Stimulated activated CD4-positive, alpha-beta T cell treated with anti-CD3 and anti-CD28 coated beads, Interleukin-2, amount 100 ng/mL, for 48 hours (primary cell): ENCODE measurements at places on chromosomes 4 and X.
A peak's percentile ranks its signal among the peaks of the same experiment; 100 is the strongest.

GRCh38 chr4:19386786-19387185 is 864.9 kb upstream of the SLIT2 start:
- no peak for DNase-seq

DNA sequence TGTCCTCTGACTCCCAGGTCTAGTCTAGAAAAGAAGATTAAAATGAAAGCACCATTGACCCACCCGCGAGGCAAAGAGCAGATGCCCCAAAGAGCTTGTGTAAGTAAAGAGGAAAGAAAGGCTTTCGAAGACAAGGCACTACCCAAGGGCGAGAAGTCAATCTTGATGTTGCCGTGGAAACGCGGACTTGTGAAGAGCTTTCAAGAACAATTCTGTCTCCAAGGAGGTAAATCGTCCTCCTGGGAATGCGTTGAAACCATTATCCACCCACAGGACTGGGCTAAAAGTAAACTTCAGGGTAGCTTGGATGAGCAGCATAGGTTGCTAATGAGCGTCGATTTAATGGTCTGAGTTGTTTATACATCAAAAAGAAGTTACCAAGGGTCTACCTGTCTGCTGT is 189.3 kb downstream of the DHRSX start:
- DNase-seq, result no peak

DNA sequence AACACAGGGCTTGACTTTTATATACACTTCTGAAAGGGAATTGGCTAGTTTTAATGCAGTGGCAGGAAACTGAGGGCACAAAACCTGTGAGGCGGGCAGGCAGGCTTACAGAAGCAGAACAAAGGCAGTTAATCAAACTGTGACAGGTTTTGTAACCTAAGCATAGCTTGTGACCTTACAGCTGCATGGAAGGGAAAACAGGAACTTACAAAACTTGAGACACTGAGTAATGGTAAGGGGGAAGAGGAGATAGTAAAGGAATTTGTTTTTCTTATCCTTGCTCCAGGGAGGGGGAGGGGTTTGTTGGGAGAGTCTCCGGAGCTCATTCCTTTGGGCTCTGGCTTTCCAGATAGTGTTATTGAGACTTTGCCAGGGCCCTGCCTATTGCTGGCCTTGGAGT is 55.6 kb downstream of the SLITRK4 start:
- DNase-seq, result no peak

DNA sequence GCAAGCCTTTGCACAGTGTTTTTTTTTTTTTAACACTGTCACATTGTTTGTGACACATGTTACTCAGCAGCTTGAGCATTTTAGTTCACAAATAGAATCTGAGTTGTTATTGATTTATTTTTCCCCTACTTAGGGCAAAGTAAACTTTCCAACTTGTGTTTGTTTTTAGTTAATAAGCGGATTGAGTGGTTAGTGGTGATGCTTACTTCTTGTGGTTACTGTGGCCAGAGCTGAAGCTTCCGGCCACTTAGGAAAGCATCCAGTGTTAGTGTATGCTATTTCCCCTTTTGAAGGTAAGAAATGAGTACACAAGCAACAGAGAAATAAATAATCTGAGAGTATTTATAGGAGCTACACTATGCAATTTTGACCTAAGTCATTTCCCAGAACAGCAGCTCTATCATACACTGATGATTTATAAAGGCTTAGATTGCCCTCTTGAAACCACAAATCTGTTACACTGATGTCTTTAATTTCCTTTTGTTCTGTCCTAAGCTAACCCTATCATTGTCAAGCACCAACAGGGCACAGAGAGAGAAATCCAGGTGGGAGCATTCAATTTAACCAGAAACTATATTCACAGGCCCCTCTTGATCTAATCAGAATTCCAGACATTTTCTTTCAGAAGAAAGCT is 2464.6 kb downstream of the PCDH7 start:
- no peak for DNase-seq

DNA sequence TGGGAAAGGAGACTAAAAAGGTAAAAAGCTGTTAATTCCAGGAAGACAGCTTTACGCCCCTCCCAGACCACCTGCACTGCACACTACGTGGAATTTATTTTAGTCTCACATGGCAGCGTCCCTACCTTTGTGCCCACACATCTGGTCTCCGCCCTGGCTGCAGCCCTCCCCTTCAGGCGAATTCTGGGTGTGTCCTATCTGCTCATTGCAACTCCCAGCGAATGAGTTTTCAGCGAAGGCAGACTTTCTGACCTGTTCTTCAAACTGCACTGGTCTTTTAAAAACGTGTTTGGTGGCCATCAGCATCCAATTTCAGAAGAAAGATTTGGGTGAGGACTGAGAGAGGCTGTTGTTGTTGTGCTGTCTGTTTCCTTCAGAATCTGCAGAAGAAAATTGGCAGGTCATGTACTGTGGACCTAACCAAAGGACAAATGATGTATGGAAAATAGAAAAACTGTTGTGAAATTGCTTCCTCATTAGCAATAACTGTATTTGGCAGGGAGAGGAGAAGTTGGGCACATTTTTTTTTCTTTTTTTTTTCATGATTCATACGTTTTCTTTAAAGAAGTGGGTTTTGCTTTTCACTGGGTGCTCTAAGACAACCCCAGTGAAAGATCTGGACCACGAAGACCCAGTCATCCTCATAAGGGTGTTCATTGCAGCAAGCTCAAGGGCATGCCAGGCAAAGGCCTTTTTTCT is 4.2 kb downstream of the TLR8 start:
- no peak for DNase-seq

DNA sequence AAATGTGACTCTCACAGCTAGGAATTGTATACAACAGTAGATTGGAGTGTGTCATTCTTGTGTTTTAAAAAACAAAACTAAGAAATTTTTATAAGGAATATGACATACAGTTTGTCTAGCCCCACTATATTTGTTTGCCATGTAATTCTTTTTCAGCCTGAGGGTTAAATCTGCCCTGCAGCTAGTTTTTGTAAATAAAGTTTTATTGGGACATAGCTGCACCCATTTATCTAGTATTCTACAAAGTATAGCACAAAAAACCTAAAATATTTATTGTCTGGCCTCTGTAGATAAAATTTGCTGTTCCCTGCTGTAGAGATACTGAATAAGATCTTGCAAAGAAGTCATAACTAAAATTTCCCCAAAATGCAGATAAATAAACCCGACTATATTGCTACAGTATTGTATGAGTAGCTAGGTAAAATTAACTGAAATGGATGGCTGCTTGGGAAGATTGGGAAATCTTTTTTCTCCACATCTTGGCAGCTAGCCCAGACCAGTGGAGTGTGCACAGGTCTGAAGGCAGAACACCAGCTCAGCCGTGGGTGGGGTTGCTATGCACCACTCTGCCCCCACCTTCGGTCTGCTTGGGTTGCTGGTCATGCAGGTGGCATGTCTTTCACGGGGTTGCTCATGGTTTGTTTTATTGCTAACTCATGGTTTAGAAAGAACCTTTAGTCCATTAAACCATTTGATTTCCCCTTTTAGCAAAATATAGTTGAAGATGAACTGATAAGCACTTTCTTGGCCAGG is 127.9 kb downstream of the KLHL8 start:
- no peak for DNase-seq

DNA sequence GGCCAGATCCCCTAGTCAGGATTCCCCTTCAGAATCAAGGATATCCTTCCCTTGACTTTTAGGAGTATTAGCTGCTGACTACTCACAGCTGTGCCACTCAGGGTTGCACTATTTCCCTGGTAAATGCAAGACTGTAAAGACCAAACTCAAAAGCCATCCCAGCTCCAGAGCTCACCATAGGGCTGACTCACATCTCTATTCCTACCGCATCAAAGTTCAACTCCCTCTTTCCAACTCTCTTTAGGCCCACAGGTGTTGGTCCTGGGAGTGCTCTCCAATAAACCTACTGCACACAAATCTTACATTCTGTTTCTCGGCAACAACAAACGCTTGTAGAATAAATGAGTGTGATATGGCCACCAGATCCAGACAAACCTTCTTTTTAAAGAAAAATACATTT is 109.6 kb downstream of the PPP3CA start:
- DNase-seq, result no peak

DNA sequence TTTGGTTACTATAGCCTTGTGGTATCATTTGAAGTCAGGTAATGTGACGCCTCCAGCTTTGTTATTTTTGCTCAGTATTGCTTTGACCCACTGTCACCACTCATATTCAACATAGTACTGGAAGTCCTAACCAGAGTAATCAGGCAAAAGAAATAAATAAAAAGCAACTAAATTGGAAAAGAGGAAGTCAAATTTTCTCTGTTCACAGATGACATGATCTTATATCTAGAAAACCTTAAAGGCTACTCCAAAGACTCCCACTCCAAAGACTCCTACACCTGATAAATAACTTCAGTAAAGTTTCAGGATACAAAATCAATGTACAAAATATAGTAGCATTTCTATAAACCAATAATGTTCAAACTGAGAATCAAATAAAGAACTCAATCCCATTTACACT is 348.6 kb downstream of the CXXC4 start:
- DNase-seq, result no peak

- no peak for DNase-seq
Observed at GRCh38 chrX:10952619-10953018, 158.5 kb upstream of the HCCS start.

DNA sequence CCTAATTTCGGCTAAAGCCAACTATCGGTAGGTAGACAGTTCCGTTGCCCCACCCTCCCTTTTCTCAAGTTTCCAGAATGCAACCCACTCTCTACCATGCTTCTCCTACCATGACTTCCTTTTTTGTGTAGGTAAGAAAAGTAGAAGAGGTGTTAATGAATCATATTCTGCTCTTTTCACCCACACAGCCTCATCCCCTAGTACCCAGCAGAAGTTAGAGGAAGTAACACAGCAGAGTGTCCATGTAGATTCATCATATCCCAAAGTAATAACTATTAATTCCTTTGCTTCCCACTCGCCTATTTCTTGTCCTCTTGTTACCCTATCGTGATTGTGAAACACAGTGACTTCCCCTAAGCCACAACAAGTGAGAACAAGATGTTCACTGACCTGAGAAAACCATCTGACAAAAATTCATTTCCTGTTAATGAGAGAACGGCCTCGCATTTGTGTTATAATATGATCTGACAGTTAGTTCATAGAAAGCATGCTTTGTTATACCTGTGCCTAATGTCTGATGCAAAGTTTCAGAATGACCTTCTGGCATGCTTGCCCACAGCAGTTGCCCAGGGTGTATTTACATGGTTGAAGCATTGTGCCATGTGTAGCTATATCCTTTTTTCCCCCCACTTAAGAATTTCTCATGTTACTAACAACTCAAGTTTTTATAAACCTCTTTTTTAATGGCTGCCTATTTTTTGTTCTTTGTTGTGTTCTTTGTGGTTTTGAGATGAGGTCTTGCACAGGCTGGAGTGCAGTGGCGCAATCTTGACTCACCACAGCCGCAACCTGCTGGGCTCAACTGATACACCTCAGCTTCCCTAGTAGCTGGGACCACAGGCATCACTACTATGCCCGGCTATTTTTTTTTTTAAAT is 185.6 kb downstream of the RAP1GDS1 start:
- peak; percentile 34 for DNase-seq

DNA sequence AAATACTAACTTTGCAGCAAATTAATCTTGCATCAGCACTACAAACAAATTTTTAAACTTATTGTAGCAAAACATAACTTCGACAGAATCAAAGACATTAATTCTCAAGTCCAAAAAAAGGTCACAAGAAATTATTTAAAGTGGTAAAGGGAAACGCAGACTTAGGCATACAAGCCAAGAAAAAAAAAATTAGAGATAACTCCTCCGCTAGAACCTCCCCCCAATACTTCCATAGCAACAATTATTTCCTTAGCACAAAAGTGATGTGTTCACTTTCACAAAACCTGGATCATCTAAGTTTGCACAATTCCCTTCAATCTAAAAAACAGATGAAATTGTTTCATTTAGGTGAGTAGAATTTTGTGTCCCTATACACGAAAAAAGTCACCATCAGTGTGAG is 1.1 kb downstream of the LRBA start:
- no peak for DNase-seq

- DNase-seq, result no peak
Observed at GRCh38 chrX:63488546-63489373, 137.6 kb upstream of the SPIN4 start.

- no peak for DNase-seq
Observed at GRCh38 chrX:9693307-9694001, 72.2 kb downstream of the GPR143 start.

- DNase-seq, result no peak
Observed at GRCh38 chrX:140724736-140725135, 15.2 kb downstream of the LINC00632 start.

GRCh38 chrX:136227948-136228838 is 23.0 kb downstream of the MAP7D3 start:
- DNase-seq, result no peak

- DNase-seq, result no peak
Observed at GRCh38 chrX:129771266-129771995, 8.3 kb upstream of the SASH3 start.

- DNase-seq, result no peak
Observed at GRCh38 chr4:187019896-187020295, 296.2 kb upstream of the FAT1 start.

DNA sequence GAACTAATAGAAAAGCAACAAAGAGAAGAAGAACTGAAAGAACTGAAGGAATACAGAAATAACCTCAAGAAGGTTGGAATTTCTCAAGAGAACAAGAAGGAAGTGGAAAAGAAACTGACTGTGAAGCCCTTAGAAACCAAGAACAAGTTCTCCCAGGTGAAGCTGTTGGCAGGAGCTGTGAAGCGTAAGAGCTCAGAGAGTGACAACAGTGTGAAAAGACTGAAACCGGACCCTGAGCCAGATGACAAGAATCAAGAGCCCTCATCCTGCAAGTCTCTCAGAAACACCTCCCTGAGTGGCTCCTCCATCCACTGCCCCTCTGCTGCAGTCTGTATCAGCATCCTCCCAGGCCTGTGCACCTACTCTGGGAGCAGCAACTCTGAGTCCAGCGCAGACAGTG is 8.4 kb upstream of the FHDC1 start:
- DNase-seq, result no peak

GRCh38 chr4:28357990-28358389 is 1497.3 kb downstream of the STIM2 start:
- no peak for DNase-seq
